NCI-H146 (cell line): ENCODE measurements at places on chromosomes 13 and 19.

GRCh38 chr13:26923824-26924605, 163.4 kb upstream of the GPR12 start:
- no peak for DNase-seq

DNA sequence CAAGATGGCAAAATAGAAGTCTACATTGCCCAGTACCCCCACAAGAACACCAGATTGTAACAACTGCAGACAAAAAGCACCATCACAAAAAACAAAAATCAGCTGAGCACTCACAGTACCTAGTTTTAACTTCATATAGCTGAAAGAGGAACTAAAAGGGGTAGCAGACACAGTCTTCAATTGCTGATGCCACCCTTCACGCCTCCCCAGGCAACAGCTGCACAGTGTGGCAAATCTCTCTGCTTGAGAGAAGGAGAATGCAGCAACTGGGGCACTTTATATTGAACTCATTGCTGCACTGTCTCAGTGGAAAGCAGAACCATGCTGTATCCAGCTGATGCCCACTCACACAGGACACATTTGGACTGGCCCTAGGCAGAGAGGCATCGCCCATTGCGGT, 2714.5 kb upstream of the PCDH20 start:
- DNase-seq, result no peak

GRCh38 chr19:55368701-55369563, 1.3 kb downstream of the IL11 start:
- DNase-seq, result peak; percentile 40

DNA sequence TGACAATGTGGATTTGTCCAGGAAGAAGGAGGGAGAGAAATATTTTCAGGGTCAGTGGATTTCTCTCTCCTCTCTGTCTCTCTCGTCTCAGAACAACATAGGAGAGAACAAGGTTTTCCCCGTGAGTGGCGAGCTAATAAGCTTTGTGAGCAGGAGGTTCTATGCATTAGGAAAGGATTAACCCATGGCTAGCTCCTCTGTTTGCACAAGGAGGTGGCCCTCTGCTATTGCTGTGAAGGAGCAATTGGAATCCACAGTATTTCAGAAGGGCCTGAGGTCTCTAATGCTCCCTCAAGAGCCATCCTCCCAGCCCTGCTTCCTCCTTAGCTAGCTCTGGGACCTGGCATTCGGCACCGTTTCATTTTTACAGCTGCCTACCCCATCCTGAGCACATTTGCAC, 288.9 kb upstream of the MAB21L1 start:
- DNase-seq, result no peak

DNA sequence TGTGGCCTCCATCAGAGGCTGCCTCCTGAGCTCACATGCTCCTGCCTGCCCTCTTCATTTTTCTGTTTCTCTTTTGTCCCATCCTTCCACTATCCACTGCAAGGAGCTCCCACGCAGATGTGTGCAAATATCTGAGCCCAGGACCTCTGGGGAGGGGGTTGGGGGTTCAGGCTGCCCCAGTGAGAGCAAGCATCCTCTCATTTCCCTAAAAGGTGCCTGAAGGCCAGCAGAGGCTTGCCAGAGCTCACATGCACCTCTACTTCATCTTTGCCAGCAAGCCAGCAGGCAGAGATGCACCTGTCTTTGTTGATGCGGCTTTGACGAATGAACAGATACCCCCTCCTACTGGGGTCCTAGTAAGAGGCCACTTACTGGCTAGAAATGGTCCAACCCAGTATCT, 128.8 kb downstream of the FGF9 start:
- DNase-seq, result no peak

DNA sequence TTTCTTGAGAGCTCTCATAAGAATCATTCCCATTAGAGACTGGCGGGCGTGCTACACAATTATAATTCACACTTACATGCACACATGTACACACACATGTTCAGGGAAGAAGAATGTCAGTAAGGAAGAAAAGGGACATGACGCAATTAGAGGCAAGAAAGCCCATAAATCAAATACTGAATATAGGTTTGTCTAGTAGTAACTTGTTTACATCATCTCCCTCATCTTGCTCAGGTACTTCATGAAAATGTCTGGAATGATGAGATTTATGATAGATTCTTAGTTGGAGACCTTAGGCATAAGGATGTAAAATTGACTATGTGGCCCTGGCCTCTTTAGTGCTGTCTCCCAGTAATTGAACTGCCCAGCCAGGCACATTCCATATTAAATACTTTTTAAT, 628.0 kb upstream of the PCDH20 start:
- DNase-seq, result no peak
